Tongue (tissue), 3 donors: ENCODE measurements at places on chromosomes 4 and X. TPM values are rescaled to one million over a fixed set of nuclear protein-coding genes. Genes with fewer than 3 reads are reported as not detected.

Gene P2RY4
- total RNA-seq: 0.41 TPM

Gene RS1
- not detected for total RNA-seq

Gene RRH
- total RNA-seq: not detected

Gene ADGRL3
- total RNA-seq: 33.3 TPM

Gene PRDM5
- 36.4 TPM for total RNA-seq

Gene NPY2R
- 0.41 TPM for total RNA-seq

Gene SPIN2A
- total RNA-seq: 0.41 TPM

Gene PDZD4
- 4.1 TPM for total RNA-seq

Gene TLR1
- total RNA-seq: 7.7 TPM

Gene MAGEB2
- not detected for total RNA-seq

Gene OFD1
- total RNA-seq: 31.7 TPM

Gene MAGEA10
- total RNA-seq: not detected

Gene NEUROG2
- not detected for total RNA-seq

Gene ANOS1
- total RNA-seq: 26.4 TPM

Gene IL15
- total RNA-seq: 9.1 TPM

Gene GYPB
- 5.1 TPM for total RNA-seq

Gene DUSP9
- not detected for total RNA-seq

Gene TRAPPC2
- 23.5 TPM for total RNA-seq

Gene GPR101
- total RNA-seq: not detected

Gene ARX
- 0.31 TPM for total RNA-seq

Gene FGF2
- 19.2 TPM for total RNA-seq

Gene CYSLTR1
- 8.4 TPM for total RNA-seq

Gene SPATA4
- not detected for total RNA-seq

Gene RIPPLY1
- total RNA-seq: not detected
